Mesendoderm (in vitro differentiated cells): ENCODE measurements at places on chromosomes 1 and 21.

- peak; percentile 53 for DNase-seq
Measured at GRCh38 chr1:223233019-223233409, 90.0 kb upstream of the TLR5 start.

DNA sequence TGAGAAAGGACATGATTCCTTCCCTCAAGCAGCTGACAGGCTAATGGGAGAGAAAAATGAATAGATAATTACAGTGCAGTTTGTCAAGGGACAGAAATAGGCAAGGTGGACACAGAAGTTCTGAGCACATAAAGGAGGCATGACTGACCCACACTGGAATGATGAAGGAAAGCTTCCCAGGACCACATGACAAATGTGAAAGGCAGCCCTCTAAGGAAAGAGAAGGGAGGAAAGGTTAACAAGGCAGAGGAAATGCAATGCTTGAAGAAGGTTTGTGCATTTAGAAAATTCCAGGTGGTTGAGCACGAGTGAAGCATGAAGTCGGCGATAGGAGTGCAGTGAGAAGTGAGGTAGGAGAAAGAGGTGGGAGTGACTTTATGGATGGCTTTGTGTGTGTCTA lies 37.4 kb downstream of the LAMC2 start:
- DNase-seq: no peak

- DNase-seq: peak; percentile 67
Measured at GRCh38 chr1:85049735-85050166, 1.5 kb upstream of the MCOLN3 start.

- DNase-seq: no peak
Measured at GRCh38 chr1:67801903-67802302, 31.4 kb downstream of the GNG12 start.
